ENCODE measurements at places on chromosomes 7 and 10.
A peak's percentile ranks its signal among the peaks of the same experiment; 100 is the strongest.

DNA sequence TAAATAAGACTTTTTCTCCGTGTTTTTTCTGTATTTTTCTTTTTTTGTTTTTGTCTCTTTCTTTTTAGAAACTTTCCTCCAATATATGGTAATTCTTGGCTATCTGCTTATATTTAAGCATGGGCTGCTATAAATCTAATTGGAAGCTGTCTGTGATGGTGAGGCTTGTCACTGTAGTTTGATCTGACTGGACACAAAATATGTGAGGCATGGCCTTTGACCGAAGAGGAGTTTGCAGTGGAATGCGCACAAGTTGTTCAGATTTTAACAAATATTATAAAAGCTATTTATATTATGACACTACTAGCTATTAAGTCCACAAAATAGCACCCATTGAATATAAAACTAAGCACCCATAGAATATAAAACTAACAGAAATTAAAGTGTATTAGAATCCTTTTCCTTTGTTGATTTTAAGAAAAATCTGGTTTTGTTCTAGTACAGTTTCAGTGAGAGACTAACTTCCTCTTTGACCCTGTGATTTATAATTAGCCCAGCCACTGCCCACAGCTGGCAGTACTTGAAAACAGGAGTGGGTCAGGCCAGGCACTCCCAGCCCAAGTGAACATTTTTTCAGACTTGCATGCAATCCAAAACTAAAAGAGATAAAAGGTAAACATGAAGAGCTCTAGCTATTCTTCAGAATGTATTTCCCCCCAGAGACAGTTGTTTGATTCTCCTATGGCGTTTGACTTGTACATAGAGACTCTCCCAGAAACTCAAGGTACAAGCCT is 69.9 kb upstream of the FGL2 start:
- peak; percentile 38 for DNase-seq

DNA sequence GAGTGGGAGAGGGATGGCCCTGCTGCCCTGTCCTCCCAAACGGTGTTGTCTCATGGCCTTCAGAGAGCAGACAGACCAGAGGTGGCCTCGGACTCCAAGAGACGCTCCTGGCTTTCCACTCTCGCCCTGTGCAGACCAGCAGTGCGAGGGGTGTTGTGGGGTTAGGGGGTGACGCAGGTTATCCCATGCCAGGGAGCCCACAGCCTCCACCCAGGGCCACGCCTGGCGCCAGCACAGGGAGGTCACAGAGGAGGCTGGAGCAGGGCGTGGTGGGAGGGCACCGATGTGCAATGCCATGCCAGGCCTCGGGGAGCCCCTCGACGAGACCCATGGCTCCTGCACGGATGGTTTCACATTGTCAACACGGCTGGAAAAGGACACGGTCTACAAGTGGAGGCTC is 52.1 kb downstream of the INPP5A start:
- no peak for DNase-seq

DNA sequence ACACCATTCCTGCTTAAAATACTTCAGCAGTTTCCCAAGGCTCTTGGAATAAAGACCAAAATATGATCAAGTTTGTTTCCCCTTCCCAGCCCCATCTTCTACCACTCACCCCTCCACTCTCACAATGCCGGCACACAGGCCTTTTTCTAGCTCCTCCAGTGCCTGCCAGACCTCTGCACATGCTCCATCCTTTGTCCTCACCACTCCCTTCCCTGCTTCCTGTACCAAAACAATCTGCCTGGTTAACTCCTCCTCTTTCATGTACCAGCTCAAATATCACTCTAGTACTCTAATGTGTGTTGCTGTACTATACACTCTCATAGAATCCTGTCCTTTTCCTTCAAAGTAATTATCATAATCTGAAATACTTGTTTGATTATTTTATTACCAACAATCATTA is 19.4 kb downstream of the SCRN1 start:
- no peak for DNase-seq

- DNase-seq = no peak
Measured at GRCh38 chr7:12052211-12052610, 158.9 kb upstream of the TMEM106B start.

DNA sequence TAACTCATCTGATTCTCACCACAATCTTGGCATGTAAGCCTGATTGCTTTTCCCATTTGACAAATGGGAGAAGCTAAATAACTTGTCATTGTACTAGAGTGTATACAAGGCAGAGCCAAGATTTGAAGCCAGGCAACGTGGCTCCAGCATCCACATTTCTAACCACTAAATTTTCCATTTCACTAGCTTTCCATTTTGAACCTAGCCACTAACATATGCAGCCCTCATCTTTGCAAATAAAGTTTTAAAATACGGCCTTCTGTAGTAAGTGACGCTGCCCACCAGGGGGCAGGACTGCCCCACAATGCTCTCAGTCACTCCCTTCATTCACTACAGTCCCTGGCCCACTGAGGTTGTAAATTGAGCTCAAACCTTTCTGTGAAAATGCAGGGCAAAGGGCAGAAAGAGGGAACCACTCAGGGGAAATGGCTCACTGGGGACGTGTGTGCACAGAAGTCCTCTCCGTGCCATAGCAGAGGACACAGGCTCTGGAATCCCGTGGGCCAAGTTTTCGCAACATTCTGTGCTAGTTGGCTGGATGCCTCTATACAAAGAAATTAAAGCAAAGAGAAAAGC is 315.7 kb downstream of the TNS3 start:
- peak; percentile 78 for DNase-seq

DNA sequence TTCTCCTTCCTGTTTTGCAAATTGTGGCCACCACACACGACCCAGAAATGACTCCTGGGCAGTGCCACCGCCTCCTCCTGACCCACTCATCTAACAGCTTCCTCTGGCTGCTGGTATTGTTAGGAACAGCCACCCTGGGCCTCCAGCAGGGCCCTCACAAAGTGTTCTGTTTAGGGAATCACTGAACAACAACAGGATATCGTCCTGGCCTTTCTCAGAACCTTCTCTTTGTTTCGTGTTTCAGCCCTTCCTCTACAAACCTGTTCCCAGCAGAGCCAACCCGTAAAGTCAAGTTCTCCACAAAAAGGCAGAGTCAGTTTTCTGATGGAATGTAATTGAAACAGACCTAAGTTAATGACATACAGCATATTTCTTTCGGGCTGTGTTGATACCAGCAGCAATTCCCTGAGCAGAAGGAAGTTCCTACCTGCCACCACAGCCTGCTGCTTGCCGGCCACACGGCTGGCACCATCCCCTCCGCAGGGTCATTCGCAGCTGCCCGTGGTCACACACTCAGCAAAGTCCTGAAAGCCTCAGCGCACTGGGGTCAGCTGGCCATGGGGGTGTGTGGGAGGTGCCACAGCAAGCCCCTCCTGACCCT is 91.7 kb upstream of the PITRM1 start:
- DNase-seq = no peak

DNA sequence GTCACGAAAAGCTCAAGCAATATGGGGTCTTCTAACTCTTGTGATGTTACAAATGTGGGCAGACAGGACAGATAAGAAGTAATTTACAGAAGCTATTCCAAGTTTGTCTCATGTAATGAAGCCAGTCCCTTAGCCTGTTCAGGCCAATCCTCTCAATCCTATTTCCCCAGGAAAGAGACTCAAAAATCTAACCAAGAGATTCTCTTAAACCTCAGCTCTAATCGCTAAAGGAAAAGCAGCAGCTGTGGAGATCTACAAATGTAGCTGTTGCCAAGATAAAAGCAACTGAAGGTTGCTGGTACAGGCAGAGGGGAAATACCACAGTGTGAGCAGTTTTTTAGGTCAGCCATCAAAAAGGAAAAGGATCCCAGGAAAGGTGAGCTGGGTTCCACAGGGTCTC is 39.3 kb downstream of the ANK3 start:
- DNase-seq = no peak

- DNase-seq = peak; percentile 20
Measured at GRCh38 chr7:112481121-112481736, 438 bp downstream of the LSMEM1 start.
